Hematopoietic multipotent progenitor cell treated with erythropoietin and hydrocortisone succinate and interleukin-3 and kit ligand, for 6 days (in vitro differentiated cells): ENCODE measurements at places on chromosomes 7 and 10.

GRCh38 chr7:71746006-71746405 lies 614.1 kb downstream of the GALNT17 start:
- DNase-seq: no peak

DNA sequence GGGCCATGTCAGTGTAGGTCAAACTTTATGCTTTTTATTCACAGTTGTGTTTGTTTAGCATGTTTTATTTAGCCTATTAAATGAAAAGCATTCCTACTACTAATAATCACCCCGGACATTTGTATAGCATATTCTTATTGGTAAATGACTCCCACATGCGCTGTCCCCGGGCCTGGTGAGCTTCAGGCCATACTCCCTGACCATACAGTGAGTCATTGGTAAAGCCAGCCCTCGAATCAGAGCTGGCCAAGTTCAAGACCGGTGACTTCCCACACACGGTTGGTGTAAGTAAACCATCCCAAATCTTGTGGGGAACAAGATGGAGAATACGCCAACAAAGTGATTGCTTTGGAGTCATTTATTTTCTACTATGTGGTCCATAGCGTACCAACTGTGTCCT lies 238.7 kb upstream of the TCF7L2 start:
- DNase-seq: no peak

DNA sequence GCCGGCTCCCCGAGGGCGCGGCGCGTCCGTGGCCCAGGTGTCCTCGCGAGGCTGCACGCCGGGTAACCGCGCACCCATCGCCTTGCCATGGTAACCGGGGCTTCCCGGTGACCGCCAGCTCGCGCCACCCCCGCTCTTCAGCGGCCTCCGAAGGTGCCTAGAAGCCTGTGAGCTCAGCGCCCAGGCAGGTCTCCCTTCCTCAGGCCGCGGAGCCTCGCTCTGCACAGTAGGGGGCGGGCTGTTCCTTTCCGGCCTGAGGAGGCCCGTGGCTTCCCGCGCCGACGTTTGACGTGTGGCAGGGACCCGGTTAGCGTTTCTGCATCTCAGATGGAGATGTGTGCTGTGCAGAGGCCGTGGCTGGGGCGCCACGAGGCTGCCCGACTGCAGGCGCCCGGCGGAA lies 117.1 kb downstream of the DYNC2I1 start:
- DNase-seq: peak; percentile 48

DNA sequence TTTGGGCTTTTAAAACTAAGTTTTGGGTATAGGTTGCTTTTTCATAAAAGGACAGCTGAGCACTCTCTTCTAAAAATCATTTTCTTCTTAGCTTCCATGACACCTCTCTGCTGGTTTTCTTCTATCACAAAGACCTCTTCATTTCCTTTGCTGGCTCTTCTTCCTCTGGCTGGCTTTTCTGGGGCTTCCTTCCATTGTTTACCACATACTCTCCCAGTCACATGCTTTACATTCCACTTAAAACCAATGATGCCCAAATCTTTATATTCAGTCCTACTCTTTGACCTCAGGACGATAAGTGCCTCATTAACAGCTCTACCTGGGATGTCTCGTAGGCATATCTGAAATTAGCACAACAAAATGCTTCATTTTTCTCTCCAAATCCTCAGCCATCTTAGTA lies 26.8 kb downstream of the FAM133B start:
- DNase-seq: no peak

- no peak for DNase-seq
Observed at GRCh38 chr10:86035791-86036543, 330.6 kb downstream of the GRID1 start.

GRCh38 chr10:91312382-91312733 lies 91.9 kb downstream of the PCGF5 start:
- DNase-seq: no peak

GRCh38 chr10:129402459-129402858 lies 64.6 kb upstream of the MGMT start:
- DNase-seq: no peak

DNA sequence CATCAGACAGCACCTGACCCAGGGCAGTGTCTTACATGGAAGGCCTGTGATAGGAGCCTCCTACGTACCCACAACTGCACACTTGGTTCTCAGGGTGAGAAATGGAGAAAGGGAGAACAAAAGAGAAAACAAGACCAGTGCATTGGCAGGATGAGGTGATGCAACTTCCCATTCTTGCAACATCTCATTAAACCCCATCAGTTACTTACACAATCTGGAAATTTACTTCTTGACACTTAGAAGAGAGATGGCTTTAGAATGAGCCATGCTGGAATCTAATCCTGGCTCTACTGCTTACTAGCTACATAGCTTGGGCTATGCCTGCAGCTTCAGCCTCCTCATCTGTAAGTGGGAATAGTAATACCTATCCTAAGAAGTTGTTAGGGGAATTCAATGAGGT lies 391.7 kb downstream of the KCNMA1 start:
- DNase-seq: peak; percentile 72

DNA sequence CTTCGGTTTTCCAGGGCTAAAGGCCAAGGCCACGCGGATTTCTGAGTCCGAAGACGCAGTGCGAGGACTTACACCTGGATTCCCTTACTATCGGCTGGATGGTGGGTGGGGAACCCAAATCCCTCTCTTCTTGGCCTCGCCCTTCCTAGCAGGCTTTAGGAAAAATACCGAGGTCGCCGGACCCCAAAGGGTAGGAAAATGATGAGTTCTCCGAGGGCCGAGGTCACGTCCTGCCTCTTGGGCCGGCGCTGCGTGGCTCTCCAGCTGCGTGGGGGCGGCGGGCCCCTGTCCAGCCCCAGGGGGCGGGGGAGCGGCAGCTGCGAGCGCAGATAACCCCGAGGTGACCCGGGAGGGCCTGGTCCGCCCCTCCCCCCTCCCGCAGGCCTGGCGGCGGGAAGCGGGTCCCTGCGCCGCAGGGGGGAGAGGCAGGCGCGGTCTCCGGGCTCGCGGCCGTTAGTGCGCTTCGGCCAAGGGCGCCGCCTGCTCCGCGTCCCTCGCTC lies 805 bp upstream of the HMX3 start:
- no peak for DNase-seq

DNA sequence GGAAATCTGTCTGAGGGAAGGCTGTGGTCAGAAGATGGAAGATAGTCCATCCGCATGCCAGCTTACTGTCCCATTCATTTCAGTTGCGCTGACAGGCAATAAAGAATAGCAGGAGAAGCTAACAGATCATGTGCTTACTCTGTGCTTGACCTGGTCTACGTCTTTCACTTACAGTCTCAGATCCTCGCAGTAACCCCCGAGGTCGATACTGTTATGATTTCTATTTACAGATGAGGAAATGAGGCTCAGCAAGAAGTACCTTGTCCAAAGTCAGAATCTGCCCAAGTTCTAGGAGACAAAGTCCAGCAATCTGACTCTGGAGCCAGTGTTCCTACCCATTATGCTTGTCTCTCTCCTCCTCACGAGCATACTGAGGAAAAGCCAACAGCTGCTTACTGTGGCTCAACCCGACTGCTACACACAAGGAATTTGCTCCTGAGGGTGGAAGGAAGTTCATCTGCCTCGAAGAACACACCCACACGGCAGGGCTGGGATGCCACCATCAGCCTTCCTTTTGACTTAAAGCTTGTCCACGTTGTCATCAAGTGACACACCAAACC lies 74.2 kb downstream of the MINPP1 start:
- no peak for DNase-seq

- DNase-seq: no peak
Observed at GRCh38 chr10:132880128-132880981, 62.0 kb downstream of the CFAP46 start.

DNA sequence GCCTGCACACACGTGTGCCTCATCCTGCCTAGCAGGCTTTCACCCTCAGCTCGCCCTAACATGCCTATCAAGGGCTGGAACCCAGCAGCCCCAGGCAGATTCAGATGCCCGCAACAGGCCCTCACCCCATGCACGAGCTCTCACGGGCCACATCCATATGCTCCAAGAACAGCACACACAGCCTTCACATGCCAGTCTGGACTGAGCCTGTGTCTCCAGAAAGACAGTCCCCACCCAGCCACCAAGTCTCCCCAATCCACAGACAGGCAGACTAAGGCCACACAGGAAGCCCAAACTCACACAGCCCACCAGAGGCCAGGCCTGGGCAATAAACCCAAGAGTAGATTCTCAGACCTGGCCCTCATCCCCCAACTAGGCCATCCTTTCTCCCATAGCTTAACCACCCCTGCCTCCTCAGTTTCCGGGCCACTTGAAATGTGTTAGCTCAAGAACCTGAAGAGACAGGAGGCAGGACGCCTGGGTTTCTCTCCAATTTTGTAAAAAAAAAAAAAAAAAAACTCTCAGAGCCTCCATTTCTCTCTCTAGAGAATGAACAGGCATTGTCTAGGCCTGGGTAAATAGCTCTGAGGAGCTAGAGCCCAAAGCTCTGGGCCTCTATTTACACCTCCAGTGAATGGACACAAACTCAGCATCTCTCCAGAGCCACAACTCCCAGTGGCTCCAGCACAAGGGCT lies 6.8 kb downstream of the LDB1 start:
- peak; percentile 81 for DNase-seq

DNA sequence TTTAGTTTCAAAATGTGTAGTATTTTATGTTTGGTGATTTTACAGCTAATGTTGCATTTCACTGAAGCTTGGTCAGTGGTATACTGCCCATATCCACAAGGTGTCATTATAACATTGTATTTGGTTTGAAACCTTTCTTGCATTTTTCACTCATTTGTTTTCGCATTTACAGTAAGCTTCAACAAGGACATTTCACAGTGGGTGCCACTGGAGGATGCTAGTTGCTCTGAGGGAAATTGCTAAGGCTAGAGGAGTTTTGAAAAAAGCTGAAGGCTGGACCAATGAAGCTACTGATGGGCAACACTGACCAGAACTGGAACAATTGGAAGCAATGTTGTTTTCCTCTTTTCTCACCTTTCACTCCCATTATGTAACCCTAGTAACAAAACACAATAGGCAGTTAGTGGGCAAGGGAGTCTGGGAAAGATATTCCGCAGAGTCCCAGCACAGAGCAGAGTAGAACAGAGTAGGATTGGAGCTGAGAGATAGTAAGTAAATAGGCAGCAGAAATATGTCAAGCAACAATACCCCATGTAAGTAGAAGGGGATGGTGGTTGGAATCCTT lies 23.6 kb upstream of the SRI start:
- DNase-seq: peak; percentile 66

DNA sequence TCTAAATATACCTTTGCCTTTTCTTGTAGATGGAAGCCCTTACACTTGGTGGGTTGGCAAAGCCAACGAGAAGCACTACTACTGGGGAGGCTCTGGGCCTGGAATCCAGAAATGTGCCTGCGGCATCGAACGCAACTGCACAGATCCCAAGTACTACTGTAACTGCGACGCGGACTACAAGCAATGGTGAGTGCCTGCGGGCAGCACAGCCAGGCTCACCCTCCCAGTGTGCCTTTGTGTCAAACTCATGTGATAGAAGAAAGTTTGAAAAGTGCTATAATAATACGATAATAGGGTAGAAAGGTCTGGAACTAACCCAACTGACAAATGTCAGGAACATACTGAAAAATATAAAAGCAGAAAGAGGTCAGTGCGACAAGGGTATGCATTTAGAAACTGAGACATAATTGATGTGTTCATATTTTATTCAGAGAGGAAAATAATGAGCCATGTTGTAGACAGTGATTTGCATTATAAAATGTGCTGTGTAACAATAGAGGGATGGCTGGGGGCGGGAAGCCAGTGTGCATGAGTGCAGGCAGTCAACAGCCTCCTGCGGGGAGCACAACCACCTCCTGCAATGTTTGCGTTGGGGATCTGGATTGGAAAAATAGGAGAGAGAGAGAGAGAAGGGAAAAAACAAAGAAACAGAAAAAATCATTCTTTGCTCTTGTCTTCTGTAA lies 686.9 kb upstream of the C7orf33 start:
- no peak for DNase-seq

- DNase-seq: no peak
Observed at GRCh38 chr7:138116141-138116540, 39.9 kb downstream of the AKR1D1 start.

DNA sequence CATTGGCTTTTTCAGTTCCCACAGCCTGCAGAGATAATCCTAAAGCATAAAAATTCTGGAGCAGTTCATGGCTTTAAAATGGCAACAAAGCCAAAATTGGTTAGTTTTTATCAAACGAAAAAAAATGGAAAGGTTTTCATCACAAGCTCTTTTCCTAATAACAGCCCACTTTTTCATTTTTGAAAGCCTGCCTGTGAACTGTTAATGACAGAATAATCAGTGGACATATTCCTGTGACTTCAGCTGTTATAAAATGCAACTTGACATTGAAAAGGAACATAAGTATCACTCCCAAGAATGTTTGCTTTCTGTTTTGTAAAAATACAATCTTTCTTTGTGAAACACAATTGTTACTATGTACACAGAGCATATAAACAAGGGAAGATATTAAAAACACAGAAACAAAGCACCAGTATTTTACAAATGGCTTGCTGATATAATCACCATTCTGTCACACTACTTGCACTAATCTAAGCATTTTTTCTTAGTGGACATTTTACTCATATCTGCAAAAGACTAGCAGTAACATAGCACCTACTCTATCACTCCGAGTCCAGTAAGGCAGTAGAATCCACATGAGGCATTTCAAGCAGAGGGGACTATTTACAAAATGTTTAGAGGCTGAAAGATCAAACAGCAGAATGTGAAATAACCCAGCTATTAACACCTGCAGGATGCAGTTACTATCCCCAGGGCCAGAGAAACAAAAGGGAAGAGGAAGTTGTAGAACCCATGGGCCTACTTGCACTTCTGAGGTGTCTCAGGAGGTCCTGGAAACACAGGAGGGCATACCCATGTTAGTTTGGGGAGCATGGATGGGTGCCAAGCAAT lies 26.4 kb downstream of the MACC1 start:
- DNase-seq: no peak

- DNase-seq: peak; percentile 87
Observed at GRCh38 chr10:63265222-63265617, 132.1 kb downstream of the NRBF2 start.

- DNase-seq: no peak
Observed at GRCh38 chr7:21965291-21965690, 19.6 kb upstream of the CDCA7L start.

- no peak for DNase-seq
Observed at GRCh38 chr7:75968561-75969001, 25.8 kb downstream of the TMEM120A start.

DNA sequence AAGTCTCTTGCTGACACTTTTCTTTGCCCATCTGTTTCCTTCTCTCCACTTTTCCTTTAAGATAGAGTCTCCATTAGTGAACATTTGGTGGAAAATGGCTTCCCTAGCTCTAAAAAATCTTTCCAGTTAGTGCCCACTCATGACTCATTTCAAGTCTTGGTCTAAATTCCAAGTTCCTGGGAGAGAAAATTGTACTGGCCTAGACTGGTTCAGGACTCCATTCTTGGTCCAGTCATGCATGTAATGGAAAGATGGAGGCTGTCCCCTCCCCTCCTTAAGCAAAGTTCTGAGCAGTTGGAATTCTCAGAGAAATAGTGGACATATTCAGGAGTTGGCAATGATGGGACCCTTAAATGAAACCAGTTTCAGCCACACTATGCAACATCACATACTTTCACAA lies 3.8 kb upstream of the ALDH18A1 start:
- no peak for DNase-seq
